NCI-H69 (cell line): ENCODE measurements at places on chromosomes 3 and 15.

- peak; percentile 90 for DNase-seq
These were observed at the start of gene TMEM62 for GRCh38 chr15:43133430-43134156. TMEM62 (plus strand) TSS chr15:43133586; CDS start chr15:43133803, 217 bp downstream.

GRCh38 chr3:154177406-154177805 lies 56.2 kb downstream of the ARHGEF26 start:
- DNase-seq: no peak

DNA sequence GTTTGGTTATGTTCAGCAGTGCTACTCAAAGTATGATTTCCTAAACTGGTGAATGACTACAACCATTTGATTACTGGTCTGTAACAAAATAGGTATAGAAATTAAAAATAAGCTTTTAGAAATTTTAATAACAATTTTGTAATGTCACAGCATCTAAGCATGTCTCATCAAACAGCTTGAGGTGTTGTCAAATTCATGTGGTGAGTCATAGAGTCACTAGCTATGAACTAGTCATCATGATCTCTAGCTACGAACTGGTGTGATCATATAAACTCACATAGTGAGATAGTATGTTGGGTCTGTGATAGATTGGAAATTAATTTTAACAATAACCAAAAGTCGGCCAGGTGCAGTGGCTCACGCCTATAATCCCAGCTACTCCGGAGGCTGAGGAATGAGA lies 213.9 kb upstream of the RBMS3 start:
- DNase-seq: no peak

- peak; percentile 71 for DNase-seq
These were observed 128.2 kb downstream of the SOX2 start for GRCh38 chr3:181839916-181840297.

DNA sequence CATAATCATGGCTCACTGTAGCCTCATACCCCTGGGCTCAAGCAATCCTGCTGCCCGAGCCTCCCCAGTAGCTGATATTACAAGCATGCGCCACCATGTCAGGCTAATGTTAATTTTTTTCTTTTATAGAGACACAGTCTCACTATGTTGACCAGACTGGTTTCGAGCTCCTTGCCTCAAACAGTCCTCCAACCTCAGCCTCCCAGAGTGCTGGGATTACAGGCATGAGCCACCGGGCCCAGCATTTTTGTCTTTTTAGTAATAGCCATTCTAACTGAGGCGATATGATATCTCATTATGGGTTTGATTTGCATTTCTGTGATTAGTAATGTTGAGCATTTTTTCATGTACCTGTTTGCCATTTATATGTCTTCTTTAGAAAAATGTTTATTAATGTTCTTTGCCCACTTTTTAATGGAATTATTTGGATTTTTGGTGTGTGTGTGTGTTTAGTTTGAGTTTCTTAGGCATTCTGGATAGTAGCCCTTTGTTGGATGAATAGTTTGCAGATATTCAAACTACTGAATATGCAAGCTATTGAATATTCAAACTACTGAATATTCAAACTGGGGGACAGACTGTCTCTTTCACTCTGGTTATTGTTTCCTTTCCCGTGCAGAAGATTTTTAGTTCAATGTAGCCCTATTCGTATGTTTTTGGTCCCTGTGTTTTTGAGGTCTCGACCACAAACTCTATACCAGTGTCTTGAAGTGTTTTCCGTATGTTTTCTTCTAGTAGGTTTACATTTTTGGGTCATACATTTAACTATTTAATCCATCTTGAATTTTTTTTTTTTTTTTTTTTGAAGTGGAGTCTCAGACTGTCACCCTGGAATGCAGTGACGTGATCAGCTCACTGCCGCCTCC lies 39.2 kb downstream of the CCDC66 start:
- no peak for DNase-seq

- no peak for DNase-seq
These were observed 30.1 kb downstream of the FAIM start for GRCh38 chr3:138638641-138639040.

DNA sequence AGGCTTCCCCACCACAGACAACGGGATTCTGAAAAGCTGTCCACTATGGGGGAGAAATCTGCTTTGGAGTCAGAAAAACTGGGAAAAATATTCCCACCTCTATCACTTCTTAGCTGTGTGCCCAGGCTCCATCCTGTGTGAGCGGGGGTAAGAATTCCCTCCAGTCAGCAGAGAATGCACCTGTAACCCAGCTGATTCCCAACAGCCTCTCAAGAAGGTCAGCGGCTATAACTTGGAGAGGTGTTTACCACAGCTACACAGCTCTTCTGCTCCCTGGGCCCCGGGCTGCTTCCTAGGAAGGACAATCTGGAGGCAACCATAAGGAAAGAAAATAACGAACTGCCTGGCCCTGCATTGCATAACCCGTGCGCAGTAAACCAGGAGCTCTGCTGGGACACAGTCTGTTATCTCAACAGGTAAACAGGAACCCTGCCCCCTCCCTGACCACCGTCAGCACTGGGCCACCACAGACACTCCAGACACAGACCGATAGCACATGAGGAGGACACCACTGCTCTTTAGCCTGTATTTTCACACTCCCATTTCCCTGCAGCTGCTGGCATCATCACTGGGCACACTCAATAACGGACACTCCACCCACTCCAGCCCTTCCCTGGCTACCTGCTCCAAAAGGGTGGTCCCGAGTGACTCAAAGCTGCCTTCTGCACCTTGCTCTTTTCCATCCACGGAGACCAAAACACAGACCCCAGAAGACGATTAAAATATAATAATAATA lies 2.1 kb downstream of the RAB43 start:
- DNase-seq: no peak

DNA sequence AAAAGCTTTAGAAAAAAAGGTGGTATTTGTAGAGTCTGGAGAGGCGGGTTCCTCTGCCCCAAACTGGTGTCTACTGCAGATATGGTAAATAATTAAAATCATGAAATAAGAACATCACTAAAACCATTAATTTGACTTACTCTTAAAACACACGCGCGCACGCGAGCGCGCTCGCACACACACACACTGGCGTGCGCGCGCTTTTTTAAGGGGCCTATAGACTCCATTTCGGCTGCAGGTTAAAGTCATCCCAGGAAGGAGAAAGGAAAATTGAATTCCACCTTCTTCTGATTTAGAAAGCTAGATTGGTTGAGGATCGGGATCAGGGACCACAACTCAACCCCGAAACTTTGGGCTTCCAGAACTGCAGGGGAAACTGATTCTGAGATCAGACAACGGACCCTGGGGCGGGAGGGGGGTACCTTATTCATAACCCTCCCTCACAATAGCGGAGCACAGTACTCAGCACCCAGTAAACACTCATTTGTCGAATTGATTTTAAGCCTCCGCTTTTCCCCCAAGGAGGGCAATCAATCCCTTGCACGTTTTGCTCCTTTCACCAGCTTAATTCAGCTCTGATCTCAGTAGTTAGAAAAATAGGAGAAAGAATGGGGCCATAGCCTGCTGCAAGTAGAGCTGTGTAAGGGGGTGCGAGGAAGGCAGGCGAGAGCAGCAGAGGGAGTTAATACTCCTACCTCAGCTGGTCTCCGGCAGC lies 509 bp upstream of the LRRC3B start:
- no peak for DNase-seq

- peak; percentile 32 for DNase-seq
These were observed 95.2 kb downstream of the SEMA6D start for GRCh38 chr15:47812470-47812999.

DNA sequence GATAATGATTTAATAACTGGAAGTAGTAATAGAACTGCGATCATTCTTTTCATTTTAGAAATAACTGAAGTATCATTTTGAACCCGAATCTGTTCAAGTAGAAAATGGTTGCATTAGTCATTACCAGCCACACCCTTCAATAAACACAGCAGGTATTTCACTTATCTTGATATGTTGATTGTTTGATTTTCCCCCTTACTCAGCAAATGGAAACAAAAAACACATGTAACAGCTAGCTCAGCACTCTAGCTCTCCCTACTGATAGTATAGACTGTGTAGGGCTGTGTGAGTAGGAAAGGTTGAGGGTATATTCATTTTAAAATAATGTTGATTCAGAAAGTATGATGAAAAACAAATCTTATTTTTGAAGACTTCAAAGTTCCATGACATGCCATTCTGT lies 1.1 kb upstream of the GPR149 start:
- DNase-seq: peak; percentile 5

- no peak for DNase-seq
These were observed 3.0 kb downstream of the SPINT1 start for GRCh38 chr15:40846841-40847222.

GRCh38 chr3:149004622-149005021 lies 13.3 kb downstream of the GYG1 start:
- DNase-seq: peak; percentile 48

GRCh38 chr3:122661633-122662032 lies 19.0 kb upstream of the PARP14 start:
- no peak for DNase-seq

DNA sequence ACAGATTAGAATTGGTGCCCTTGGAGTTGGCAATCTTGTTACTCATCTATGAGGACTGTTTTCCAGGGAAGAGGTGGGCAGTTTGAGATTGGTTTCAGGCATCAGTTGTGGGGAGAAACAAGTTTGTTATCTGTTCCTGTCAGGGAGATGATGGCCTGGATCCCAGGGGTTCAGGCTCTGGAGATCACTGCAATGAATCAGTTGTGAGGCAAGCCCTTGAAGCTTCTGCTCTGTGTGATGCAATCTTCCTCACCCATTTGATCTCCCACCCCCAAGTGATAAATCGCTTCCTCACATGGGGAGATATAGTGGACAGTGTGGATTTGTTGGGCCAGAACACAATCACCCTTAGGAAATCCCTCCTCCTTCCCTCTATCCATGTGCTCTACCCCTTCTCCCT lies 276.6 kb upstream of the LRTM1 start:
- no peak for DNase-seq

DNA sequence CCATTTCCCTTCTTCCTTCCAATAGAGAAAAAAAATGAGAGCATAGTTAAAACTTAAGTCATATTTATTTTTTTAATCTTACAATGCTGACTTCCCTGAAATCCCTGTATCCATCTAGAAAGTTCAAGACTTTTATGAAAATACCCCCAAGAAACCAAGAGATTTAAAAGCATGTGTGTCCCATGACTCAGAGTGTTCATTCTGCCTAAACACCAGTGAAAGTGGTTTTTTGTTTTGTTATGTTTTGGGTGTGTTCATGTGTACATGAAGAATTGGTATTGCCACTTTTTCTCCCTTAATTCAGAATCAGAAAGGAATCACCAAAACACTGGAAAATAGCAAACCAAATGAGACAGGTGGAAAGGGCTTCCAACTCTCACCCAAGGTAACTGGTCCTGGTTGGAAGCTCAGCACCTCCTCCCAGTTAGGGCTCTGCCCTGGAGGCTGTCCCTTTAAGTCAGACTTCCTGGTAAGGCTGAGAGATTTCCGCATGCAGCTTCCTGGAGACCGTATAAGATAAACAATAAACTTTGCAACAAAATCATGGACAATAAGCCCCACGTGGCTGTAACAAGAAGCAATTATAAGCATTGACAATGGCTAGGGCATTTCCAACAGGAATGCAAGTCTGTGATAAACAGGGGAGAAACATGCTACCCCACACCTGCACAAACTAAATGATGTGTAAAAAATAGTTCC lies 121.9 kb upstream of the ARHGEF3 start:
- peak; percentile 45 for DNase-seq

GRCh38 chr3:14194865-14195264 lies 16.2 kb downstream of the LSM3 start:
- DNase-seq: no peak
